Glutamatergic neuron (in vitro differentiated cells): ENCODE measurements at places on chromosomes 6 and 20. TPM values are rescaled to one million over a fixed set of nuclear protein-coding genes. Genes with fewer than 3 reads are reported as not detected.

GRCh38 chr20:48603116-48603818 is 224.5 kb downstream of the PREX1 start:
- H3K27me3 ChIP-seq = peaks cover 13% of the 10 kb centered on the region
- peak; percentile 52 for DNase-seq
- H3K4me1 ChIP-seq = peaks cover 21% of the 10 kb centered on the region
- no peaks in the 10 kb centered on the region for H3K36me3 ChIP-seq

DNA sequence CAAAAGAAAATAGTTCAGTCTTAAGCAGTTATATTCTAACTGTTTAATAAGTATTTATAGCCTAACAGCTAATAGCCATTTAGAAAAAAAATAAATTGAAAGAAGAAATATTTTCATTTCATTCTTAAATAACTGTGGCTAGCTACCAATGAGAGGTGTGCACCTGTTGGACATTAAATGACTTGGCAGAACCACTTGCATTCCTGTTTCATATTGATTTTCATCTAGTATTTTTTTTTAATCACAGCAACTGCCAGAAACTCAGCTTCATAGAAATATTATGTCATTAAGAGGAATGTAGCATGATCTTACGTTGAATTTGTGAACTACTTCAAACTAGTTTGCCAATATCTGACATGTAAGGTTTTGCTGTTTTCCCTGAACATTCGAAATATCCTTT is 10.1 kb downstream of the NAA20 start:
- H3K27ac ChIP-seq = no peak overlapping the region
- no peaks in the 10 kb centered on the region for H3K4me1 ChIP-seq
- DNase-seq = no peak
- no peak overlapping the region for H3K4me3 ChIP-seq

Gene BHLHE23
- total RNA-seq = 23.9 TPM

- DNase-seq = no peak
- H3K27me3 ChIP-seq = peaks cover 10% of the 10 kb centered on the region
- H3K27ac ChIP-seq = no peak overlapping the region
- peak overlapping the region; percentile 72 for H3K4me3 ChIP-seq
Measured at GRCh38 chr6:137043710-137044365, 927 bp downstream of the IL20RA start.

DNA sequence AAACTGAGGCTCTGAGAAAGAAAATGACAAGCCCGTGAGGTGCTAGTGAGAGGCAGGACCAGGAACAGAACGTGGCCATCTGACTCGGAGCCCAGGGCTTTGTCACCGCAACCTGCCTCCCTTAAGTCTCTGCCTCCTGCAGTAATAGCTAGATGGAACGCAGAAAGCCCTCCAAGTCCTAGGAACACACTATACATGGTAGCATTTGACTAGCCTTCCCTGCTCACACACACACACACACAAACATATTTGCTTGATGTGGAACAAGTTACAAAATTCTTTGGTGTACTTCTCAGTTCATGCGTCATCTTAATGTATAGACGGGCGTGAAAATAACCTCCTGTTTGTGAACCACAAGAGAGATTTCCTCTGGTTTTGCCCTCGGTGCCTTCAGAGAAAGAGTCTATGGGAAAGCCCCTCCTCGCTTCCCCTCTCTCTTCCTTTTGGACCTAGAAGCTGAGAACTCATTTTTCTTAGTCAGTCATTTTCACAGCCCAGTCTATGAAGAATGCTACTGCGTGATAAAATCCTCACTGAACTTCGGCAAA is 38.8 kb downstream of the C6orf52 start:
- H3K4me3 ChIP-seq = no peak overlapping the region
- no peaks in the 10 kb centered on the region for H3K27me3 ChIP-seq
- no peaks in the 10 kb centered on the region for H3K36me3 ChIP-seq
- no peak for DNase-seq
